Gastroesophageal sphincter (tissue), 4 donors: ENCODE measurements at places on chromosomes 12 and 14.

DNA sequence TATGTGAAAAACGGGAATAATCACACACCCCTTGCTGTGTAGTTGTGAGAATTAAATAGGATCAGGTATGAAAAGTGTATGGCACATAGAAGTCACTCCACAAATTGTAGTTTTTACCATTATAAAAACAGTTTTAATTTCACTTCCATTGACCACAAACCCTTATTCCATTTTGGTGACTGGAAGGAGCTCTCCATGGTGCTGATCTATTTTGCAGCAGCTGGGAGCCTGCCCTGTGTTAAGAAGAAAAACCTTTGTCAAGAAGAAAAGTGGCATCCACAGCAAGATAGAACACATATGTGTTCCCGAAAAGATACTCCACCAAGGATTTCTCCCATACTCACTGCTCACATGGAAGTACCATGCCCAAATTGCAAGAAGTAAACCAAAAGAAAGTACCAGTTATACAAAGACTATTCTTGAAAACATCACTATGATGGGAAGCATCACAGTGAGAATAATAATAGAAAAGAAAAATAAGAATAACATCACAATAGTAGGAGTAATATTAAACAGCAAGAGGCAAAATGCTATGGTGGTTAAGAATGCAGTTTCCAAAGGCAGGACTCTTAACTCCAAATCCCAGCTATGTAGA lies 58.7 kb downstream of the TUNAR start:
- no peak for ATAC-seq

- ATAC-seq = no peak
These were observed 503.0 kb upstream of the LMO3 start for GRCh38 chr12:17108877-17109541.

GRCh38 chr12:106317406-106318082 lies 15.0 kb downstream of the TCP11L2 start:
- no peak for ATAC-seq

- ATAC-seq = no peak
These were observed 14.7 kb downstream of the ITGA5 start for GRCh38 chr12:54404061-54405004.

DNA sequence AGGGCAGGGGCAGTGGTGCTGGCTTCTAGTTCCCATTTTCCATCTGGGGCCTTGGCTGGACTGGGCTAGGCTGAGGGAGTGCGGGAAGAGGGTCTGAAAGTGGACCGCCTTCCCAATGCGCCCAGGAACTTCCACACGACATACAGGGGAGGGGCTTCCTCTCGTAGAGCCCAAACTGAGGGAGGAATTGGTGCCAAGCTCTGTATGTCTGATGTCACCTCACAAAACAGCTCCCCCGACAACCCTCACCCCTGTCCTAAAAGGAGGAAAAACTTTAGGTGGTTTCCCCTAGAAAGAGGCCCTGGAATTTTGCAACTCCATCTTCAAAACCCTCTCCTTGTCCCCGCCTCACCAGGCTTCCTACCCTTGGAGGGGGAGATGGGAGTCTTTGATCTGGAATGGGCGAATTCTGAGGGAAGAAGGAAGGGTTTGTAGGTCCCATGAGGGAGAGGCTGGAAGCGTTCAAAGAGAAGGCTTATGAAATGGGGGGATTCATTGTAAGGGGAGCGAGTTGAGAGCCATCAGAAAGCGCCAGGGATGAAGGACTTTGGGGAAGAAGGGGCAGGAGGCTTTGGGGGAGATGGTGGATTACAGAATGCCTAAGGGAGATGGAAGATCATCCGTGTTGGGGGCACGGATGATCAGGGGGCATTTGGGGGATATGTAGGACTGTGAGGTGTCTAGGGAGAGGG lies 844 bp downstream of the GLTP start:
- ATAC-seq = no peak

DNA sequence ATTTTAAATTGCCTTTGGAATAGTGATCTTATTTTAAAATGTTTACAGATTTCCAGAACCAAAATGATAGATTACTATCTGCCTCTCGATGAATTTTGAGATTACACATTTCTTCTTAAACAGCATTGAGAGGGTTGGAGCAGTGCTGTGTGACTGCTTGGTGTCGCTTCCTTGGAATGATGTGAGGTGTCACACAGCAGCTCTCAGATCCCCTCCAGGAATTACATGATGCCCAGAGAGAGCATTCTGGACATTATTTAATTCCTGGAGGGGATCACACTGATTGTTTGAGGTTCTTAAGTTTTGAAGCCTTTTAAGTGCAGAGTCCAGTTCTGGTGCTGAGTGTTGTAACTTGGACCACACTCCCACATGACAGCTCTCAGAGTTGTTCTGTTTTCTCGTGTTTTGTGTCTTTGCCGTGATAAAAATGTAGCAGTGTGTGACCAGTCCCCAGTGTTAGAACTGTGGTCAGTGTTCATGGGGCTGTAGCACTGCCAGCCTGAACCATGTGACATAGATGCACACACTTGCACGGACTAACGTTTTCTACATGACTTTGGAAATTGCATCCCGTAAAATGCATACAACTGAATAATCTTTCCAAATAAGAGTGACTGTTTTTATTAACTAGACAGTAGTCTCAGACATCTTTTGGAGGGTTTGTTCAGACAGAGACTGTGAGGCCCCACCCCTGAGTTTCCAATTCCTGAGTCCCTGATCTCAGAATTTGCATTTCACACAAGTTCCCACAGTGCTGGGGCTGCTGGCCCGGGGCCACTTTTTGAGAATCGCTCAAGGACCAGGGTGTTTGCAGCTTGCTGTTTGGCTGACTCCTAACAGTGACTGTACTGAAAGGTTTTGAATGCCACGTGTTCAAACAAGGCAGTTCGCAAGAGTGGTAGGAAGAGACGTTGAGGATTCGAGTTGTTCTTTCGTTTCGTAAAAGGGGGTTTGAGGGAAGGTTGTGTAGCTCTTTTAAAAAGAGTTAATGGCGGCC lies 26.0 kb downstream of the XRCC3 start:
- peak; percentile 60 for ATAC-seq

DNA sequence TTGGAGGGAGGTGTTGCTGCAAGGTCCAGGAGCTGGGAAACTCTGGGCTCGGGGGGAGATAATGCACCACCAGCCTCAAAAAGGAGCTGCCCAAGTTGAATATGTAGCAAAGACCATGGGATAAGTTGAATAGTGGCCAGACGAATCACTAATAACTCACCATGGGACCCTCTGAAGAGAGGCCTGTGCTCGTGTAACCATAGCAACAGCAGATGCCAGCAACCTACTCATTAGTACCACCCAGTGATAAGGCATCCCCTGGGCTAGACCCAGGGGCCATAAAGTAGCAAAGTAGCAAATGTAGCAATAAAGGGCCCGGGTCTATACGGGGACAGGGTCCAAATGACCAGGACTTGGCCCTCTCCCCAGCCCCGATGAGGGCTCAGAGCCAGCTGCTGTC lies 328.0 kb downstream of the DPF3 start:
- ATAC-seq = no peak
